ENCODE measurements at places on chromosomes 5 and 9.

DNA sequence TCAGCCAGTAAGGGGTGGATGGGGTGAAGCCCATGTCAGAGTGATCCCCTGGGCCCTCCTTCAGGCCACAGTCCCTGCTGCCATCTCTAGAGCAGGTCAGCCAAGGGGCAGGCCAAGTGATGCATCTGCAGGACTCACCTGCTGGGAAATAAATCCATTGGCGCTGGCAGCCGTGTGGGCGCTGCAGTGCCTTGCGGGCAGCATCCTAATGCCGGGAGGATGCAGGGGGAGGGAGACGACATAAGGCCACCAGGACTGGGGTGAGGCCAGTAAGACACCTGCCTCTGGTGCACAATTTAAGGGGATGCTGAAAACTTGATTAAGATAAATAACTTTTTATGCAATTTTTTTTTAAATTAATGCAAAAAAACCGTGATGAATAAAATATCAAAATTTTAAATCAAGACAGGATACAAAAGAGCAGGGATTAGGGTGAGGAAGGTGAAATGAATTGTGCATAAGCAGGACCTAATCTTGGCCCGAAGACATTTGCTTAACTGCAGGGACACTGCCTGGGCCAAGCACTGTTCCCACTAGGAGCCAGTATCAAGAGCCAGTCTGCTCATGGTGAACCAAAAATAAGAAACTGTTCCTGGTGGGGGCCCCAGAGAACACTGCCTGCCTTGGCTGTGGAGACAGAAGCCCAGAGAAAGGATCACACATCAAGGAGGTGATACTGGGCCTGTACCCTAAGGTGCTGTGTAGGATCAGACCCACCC lies 67.5 kb upstream of the CPLX2 start:
- DNase-seq: no peak

DNA sequence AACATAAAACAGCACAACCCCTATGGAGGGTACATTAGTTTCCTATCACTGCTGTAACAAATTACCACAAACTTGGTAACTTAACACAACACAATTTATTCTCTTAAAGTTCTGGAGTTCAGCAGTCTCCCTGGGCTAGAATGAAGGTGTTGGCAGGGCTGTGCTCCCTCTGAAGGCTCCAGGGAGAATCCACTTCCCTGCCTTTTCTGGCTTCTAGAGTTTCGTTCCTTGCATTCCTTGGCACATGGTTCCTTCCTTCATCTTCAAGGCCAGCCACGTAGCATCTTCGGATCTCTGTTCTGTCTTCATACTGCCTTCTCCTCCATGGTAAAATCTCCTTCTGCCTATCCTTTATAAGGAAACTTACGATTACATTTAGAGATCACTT lies 25.0 kb upstream of the GSN start:
- no peak for DNase-seq

GRCh38 chr9:32918628-32919027 lies 82.8 kb downstream of the APTX start:
- DNase-seq: no peak

GRCh38 chr9:13033959-13034693 lies 245.4 kb downstream of the MPDZ start:
- DNase-seq: no peak

GRCh38 chr9:129006328-129007034 lies 21.6 kb downstream of the SH3GLB2 start:
- no peak for DNase-seq

- DNase-seq: no peak
These were observed 1198.6 kb downstream of the CDH12 start for GRCh38 chr5:21654556-21654955.

GRCh38 chr9:87640385-87640795 lies 85.5 kb upstream of the CTSL start:
- DNase-seq: no peak

GRCh38 chr5:171647904-171648260 lies 137.7 kb upstream of the SMIM23 start:
- DNase-seq: no peak

- DNase-seq: no peak
These were observed 192.1 kb upstream of the CLINT1 start for GRCh38 chr5:158051036-158051435.

Measured in NCI-H1436 treated with DMSO at 0.1 percent for 48 hours (cell line).